ENCODE measurements at places on chromosomes 6 and 20.

DNA sequence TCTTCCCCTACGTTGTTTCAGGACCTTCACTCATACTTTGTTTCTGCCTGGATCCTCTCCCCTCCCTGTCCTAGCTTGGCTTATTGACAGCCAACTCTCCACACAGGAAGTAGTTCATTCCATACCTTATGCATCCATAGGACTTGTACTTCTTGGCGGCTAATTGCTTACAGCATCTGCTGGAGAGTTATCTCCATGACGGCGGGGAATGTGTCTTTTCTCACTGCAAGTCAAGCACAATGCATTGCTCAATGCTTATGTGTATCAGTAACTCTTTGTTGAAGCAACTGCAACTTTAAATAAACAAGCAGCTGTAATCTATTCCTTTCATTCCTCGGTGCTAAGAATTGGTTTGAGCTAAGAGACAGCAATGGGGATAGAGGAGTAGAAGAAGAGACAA lies 551.3 kb upstream of the EPHA7 start:
- no peak for DNase-seq

GRCh38 chr6:167448378-167448777 lies 123.5 kb downstream of the TTLL2 start:
- DNase-seq = no peak

DNA sequence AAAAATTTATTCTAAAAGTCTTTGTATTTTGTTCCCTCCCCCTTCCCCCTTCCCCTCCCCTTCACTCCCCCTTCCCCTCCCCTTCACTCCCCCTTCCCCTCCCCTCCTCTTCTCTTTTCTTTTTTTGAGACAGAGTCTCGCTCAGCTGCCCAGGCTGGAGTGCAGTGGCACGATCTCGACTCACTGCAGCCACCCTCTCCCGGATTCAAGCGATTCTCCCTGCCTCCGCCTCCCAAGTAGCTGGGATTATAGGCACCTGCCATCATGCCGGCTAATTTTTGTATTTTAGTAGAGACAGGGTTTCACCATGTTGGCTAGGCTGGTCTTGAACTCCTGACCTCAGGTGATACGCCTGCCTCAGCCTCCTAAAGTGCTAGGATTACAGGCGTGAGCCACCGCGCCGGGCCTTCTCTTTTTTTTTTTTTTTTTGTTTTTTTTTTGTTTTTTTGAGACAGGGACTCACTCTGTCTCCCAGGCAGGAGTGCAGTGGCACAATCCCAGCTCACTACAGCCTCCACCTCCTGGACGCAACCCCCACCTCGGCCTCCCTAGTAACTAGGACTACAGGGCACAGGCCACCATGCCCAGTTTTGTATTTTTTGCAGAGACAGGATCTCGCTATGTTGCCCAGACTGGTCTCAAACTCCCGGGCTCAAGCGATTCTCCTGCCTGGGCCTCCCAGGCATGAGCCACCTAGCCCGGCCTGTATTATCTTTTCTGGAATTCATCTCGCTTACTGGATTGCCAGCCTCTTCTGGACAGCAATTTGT lies 1.1 kb upstream of the AFG1L start:
- DNase-seq = no peak

DNA sequence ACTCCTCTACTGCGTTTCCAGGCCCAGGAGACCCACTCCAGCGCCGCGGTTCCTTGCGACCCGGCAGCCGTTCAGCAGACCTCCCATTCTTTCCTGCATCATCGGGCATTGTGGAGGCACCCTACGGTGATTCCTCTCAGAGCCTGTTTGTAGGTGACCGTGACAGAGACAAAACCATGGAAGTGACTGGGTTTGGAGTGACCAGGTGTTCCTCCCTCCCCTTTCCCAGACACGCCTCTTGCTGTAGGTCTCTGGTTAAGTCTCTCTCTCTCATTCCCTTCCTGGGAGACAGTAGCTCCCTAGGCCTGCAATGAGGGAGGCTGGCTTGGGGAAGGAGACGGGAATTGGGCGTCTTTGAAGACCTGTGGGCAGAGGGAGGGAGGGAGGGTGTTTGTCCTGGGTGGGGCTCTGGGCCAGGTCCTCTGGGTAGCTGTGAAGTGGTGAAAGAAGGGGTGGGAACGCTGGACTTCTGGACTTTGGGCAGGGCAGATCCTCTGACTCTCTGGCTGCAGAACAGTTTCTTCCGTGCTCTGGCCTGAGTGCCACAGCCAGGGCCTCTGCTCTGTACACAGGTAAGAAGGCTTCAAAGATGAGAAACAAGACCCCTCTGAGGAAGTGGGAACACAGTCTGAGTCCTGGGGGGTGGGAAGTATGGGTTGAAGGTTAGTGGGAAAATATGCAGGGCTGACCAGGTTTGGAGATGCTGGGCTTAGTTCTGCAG lies 763 bp downstream of the KLC4 start:
- no peak for DNase-seq

- DNase-seq = peak; percentile 75
Measured at GRCh38 chr20:45095805-45096238, 5.1 kb downstream of the KCNS1 start.

- DNase-seq = no peak
Measured at GRCh38 chr20:652615-653109, 338 bp downstream of the SRXN1 start.

- DNase-seq = no peak
Measured at GRCh38 chr6:148557796-148558321, 189.0 kb upstream of the UST start.

DNA sequence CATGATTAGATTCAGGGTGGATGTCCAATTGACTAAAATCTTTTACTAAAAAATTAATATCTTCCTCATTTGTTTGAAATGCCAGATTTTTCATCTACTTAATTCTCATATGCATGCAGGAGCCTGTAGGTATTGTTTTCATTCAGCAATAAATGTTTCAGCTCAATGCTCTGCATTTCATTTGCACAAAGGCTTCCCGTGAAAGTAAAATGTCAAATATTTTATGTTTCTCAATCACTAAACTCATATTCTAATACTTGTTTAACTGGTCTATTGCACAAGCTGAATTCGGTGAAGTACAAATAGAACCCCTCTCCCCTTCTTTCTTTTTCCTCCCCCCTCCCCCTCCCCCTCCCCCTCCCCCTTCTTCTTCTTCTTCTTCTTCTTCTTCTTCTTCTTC lies 175.9 kb downstream of the MCHR2 start:
- no peak for DNase-seq
